Astrocyte (in vitro differentiated cells and primary cell): ENCODE measurements at places on chromosomes 2 and 18. TPM values are rescaled to one million over a fixed set of nuclear protein-coding genes. Genes with fewer than 3 reads are reported as not detected.

Gene NYAP2
- 0.14 and 0.19 TPM in 2 replicates for total RNA-seq

Gene NFATC1
- total RNA-seq, result 10.6 and 11.0 TPM in 2 replicates

Gene GREB1L
- total RNA-seq, result 4.3 and 16.2 TPM in 2 replicates

- no peak for DNase-seq
These were observed 80.5 kb downstream of the BCL2L11 start for GRCh38 chr2:111201214-111201613.

- DNase-seq, result peak; percentile 43
These were observed 300.4 kb downstream of the KCNS3 start for GRCh38 chr2:18178736-18179349.

- DNase-seq, result no peak
These were observed 156.2 kb upstream of the NETO1 start for GRCh38 chr18:73023975-73024374.

- no peak for DNase-seq
These were observed 70.0 kb upstream of the NEUROD1 start for GRCh38 chr2:181750305-181750704.

DNA sequence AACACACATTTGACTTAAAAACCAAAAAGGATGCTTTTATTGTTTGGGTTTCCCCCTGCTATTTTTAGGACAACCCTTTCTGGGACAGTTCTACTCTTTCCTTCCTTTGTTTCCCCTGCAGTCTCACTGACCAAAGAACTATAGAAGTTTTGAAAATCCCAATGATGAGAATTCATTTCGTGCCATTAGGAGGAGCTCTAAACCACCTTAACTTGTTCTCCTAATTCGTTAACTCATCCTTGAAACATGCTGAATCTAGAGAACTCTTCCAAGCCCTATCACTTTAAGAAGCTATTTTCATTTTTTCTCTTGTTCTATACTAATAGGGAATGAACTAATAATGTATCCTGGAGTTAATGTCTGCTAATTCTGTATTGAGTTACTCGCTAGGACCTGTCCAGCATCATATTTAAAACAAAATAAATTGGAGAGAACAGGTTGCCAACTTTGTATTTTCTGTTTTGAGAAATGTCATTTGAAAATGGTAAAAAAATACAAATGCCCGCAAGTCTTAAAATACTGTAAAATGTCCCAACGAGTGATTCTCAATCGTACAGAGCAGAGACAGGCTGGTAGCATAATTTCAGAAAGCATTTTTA, 62.9 kb downstream of the AFTPH start:
- DNase-seq, result peak; percentile 47

DNA sequence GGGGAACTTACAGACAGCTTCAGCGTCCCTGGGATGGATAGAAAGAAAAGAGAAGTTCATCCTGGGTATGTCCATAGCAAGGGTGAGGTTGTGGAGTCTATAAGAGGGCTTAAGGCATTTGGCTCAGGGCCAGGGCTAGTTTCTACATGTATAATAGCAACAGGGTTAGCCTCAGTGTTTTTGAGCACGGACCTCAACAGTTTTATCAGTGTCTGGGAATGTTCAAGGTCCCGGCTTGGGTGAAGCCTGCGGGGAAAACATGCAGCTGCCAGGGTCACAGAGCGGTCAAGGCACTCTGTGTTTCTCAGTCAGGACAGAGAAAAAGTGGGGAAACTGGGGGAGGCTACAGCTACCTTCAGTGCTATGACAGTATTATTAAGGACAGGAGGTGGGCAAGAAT, 427.7 kb upstream of the HS6ST1 start:
- DNase-seq, result peak; percentile 97

GRCh38 chr2:232481322-232482140, 6.1 kb downstream of the ECEL1 start:
- DNase-seq, result no peak

- DNase-seq, result peak; percentile 68
These were observed 81.4 kb upstream of the CABLES1 start for GRCh38 chr18:23053776-23054457.

DNA sequence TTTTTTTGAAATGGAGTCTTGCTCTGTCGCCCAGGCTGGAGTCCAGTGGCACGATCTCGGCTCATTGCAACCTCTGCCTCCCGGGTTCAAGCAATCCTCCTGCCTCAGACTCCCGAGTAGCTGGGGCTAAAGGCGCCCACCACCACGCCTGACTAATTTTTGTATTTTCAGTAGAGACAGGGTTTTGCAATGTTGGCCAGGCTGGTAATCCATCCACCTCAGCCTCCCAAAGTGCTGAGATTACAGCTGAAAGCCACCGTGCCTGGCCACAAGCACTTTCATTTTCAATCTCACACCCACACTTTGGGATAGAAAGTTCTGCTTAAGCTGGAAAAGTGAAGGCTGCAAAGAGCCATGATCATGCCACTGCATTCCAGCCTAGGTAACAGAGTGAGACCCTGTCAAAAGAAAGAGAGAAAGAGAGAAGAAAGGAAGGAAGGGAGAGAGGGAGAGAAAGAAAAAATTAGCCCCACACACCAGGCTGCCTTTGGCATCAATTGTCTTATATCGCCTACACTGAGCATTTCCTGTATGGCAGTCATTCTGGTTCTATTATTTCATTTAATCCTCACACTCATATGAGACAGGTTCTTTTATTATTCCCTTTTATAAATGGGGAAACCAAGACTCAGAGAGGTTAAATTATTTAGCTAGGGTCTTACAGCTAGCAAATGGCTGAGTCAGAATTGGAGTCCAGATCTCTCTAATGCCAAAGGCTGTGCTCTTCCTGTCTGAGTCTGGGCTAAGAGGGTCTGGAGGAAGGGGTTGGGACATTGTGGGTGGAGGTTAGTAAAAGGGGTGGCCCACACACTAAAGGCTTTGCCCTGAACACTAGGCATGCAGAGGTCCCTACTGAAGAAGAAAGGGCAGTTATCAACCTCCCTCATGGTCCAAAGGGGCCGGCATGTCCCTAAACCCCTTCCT, 37.9 kb upstream of the PKDCC start:
- DNase-seq, result peak; percentile 29

GRCh38 chr2:158518084-158518483, 61.3 kb downstream of the PKP4 start:
- no peak for DNase-seq

- peak; percentile 58 for DNase-seq
These were observed 677.0 kb upstream of the FANCL start for GRCh38 chr2:58918141-58918540.

DNA sequence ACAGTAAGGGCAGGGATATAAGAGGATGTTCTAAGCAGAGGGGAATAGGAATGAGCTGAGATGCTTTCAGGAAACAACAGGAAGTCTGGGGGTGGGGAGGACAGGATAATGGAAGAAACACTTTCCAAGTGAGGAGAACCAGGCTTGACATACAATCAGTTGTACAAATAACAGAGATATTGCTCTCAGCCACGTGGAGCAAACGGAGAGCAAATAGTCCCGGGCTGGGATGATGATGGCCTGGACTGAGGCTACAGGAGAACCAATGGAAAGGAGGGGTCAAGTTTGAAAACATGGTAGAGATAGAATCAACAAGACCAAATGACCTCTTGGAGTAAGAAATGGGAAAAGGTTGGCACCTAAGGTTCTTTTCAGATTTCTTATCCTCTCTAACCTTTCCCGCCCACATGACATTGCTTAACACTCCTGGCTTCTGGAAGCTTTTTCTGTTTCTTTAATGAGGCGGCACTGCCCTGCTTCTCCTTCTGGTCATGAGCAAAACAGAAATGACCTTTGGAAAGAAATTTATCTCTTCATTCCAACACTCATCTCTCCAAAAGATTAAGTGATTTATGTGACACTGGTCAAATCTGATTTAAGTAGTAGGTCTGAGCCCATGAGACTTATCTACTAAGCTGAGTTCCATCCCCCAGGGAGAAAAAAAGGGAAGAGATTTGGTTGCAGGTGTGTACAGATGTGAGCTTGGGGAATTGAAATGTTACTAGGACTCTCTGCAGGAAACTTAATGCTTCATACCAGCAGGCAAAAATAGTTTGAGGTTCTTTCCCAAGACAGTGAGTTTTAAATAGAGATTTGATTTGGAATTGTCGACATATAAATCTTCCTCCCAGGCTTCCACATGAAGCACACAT, 442.9 kb upstream of the HNRNPA3 start:
- DNase-seq, result no peak

DNA sequence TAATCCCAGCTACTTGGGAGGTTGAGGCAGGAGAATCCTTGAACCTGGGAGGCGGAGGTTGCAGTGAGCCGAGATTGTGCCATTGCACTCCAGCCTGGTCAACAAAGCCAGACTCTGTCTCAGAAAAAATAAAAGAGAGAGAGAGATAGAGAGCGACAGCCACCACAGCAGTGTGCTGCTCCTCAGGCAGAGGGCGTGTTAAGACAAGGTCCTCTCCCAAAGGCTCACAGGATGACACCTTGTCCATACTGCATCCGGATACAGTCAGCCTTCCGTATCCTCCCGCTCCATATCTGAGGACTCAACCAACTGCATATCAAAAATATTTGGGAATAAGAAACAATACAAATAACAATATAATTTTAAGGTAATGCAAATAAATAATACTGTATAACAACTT, 20.1 kb downstream of the ARL4C start:
- DNase-seq, result no peak

GRCh38 chr2:80323610-80324009, 19.1 kb upstream of the LRRTM1 start:
- DNase-seq, result no peak
